NB4 (cell line): ENCODE measurements at places on chromosomes 4 and X.

DNA sequence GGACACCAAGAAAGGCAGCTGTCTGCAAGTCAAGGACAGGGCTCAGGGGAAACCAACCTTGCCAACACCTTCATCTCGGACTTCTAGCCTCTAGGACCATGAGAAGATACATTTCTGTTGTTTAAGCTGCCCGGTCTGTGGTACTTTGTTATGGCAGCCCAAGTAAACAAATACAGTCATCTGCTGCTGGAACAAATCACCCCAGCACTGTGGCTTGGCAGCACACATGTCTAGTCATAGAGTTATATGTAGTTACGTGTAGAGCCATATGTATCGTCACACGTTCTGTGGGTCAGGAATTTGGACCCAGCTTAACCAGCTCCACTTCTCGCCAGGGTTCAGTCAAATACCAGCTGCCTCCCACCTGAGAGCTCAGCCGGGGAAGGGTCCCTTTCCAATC, 2.5 kb downstream of the HTT-AS start:
- no peak for DNase-seq

DNA sequence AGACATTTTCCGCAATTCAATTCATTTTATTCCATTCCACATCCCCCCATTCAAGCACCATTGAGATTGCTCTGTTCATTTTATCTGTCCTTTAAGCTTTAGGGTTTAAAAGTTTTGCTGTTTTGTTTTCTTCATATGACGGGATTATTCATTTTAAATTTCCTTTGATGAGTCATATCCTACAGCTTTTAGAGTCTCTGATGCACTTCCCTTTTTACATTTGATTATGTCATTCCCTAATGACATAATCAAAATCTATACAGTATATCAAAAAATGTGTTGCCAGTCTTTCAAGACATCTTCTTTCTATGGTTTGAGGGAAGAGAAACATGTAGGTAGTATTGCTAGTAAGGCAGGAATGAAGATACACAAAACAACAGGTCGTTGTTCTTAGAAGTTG, 456.3 kb downstream of the PDGFC start:
- DNase-seq: peak; percentile 16

GRCh38 chrX:36684053-36684452, 324.1 kb upstream of the FAM47C start:
- peak; percentile 1 for DNase-seq

- no peak for DNase-seq
Measured at GRCh38 chrX:129642641-129643040, 12.1 kb downstream of the APLN start.

DNA sequence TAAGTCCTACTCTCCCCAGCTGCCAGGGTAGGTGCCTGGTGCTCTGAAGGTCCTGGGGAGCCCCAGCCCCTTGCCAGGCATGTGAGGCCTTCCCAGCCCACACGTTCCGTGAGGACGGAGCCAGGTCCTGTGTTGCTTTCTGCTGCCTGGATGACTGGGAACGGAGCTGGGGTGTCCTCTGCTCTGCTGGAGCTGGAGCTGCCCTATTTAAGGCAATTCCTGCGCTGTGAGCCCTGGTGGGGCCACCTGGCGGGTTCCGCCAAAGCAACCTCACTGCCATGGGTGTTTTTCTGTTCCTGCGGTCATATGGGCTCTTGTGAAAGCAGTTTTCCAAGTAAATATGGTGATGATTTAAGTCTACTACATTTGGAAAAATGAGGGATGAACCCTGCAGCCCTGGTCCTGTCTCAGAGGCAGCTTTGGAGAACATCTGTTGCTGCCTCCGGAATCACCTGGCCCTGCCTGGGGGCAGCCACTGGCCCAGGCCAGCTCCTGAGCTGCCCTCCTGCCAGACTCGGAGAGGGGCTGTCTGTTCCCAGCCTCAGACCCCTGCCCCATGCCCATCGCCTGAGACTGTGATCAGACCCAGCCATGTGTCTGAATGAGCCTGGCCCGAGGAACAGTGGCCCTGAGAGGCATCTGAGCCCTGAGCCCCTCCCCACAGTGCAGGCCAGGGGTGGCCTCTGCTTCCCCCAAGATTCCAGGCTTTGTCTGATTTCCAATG, 33.2 kb downstream of the FGFRL1 start:
- DNase-seq: no peak

DNA sequence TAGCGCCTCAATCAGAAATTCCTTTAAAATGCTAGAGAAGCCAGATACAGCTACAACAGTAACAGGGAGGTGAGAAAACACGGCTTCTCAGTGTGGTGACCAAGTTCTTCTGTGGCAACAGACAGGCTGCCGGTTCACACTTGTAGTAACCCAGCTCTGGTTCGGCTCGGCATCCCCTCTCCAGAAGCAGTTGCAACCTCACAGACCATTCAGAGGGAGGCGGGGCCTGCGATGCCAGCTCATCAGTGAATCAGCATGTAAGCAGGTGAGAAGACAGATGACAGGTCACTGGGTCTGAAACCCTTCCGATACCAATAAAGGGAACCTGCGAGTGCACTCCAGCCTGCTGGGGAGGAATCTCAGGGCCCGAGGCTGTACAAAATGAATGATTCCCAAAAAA, 251.0 kb downstream of the KCNIP4 start:
- DNase-seq: no peak
